LHCN-M2 (cell line): ENCODE measurements at places on chromosomes 5 and 9. TPM values are rescaled to one million over a fixed set of nuclear protein-coding genes. Genes with fewer than 3 reads are reported as not detected.

NDUFAF2 gene
- total RNA-seq: 35.0 and 36.5 TPM in 2 replicates

DNA sequence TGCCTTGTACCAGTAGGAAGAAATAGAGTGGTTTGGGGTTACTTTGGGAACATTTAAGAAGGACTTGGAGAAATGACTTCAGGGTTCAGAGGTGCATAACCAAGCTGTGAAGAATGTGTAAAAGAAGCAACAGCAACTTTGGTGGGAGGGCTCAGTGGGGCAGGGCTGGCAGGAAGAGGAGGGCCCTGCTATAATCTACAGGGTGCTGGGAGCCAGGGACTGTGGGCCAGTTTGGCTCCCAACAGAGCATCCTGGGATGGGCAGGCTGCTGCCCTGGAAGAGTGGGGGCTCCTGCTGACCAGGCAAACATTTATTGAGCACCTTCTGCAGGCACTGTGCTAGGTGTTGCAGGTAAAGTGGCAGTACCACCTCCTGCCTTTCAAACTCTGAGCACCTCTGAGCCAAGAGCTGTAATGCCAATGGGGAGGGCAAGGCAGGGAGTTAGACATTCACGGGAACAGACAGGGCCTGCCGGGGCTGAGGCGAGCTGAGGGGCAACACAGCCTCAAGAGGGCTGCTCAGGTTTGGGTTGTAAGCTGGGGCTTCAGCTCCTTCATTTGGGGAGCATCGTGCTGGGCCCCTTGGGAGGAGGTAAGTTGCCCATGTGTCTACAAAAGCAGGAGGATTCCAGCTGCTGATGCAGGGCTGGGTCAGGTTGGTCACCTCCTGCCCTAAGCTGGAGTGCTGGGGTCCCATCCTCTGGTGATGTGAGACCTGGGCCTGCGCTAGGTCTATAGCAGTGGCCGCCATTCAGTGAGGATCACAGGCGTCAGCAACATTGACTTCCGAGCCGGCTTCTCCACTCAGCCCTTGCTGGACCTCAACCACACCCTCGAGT is 30.6 kb downstream of the HMCN2 start:
- no peak for DNase-seq

DNA sequence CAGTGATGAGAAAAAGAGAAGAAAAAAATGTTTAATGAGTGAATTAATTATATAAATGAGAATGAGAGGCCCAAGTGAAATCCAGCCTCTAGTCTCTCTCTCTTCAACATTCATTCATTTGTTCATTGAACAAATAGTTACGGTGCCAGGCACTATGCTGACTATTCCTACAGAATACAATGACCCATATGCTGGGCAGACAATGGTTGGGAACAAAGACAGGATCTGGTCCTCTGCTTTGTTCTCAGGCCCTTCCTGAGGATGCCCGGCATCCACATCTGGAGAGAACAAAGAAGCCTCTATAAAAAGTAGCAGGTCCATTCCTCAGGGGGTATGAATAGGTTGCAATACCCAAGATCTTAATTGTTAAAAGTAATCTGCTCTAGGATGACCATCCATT is 6.9 kb downstream of the ADAM19 start:
- no peak for DNase-seq

- no peak for DNase-seq
Observed at GRCh38 chr5:136043968-136044610, 15.3 kb downstream of the TGFBI start.

EIF4E1B gene
- not detected in 2 replicates for total RNA-seq

GRCh38 chr9:36030871-36031270 is 5.8 kb upstream of the RECK start:
- DNase-seq: no peak

DNA sequence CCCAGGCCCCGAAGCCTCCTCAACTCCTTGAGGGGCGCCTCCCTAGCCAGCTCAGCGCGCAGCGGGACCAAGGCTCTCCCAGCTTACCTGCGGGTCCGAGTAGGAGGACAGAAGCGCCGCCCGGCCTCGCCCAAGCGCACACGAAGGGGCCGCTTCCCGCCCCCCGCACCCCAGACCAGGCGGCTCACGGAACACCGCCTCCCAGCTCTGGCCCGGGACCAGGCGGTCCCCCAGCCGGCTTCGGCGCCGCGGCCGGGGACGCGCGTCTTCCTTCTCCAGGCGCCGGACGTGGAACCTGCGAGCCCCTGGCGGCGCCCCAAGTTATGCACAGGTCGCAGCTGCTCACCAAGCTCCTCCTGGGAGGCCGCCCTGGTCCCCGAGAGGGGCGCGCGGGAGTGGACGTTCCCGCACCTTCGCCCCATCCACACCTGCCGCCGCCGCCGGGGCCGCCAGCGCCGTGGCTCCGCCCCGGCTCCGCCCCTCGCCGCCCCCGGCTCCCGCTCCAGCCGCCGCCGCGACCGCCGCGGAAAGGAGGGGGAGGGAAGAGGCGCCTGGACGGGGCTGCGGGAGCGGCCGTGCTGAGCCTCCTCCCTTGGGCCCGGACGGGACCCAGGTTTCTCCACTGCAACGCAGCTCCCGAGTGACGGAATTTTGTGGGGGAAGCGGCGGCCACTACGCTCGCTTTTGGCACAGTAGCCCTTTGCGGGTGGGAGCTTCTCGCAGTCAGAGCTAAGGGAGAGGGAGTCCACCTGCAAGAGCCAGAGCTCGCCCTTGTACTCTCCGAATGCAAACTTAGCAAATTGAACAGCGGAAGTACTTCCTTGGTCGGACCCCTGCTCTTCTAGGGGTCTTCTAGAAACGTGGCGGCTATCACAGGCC is 77.5 kb upstream of the IFNE start:
- peak; percentile 58 for DNase-seq

DNA sequence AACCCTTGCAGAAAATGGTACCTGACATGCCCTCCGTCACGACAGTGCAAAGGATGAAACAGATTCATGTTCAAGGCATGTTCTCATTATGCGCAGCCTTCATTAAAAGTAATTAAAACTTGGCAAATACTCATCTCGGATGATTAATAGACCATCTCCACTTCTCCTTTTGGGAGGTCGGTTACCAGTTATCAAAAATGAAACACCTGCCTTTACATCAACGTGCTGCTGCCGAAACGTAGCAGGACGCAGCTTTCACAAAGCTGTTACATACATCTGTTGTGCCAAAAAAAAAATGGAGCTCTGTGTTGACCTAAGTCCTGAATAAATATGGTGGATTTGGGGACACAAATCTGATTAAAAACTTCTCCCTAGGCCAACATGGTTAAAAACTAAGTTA is 75.7 kb downstream of the PTCH1 start:
- no peak for DNase-seq

- peak; percentile 53 for DNase-seq
Observed at GRCh38 chr5:139137697-139138096, 60.5 kb downstream of the SIL1 start.

- DNase-seq: no peak
Observed at GRCh38 chr5:40774623-40775022, 18.9 kb upstream of the TTC33 start.

DNA sequence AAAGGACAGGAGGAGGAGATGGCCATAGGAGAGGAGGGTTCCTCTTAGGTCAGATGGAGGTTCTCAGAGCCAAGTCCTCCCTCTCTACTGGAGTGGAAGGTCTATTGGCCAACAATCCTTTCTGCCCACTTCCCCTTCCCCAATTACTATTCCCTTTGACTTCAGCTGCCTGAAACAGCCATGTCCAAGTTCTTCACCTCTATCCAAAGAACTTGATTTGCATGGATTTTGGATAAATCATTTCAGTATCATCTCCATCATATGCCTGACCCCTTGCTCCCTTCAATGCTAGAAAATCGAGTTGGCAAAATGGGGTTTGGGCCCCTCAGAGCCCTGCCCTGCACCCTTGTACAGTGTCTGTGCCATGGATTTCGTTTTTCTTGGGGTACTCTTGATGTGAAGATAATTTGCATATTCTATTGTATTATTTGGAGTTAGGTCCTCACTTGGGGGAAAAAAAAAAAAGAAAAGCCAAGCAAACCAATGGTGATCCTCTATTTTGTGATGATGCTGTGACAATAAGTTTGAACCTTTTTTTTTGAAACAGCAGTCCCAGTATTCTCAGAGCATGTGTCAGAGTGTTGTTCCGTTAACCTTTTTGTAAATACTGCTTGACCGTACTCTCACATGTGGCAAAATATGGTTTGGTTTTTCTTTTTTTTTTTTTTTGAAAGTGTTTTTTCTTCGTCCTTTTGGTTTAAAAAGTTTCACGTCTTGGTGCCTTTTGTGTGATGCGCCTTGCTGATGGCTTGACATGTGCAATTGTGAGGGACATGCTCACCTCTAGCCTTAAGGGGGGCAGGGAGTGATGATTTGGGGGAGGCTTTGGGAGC is 3.1 kb downstream of the EGR1 start:
- DNase-seq: no peak

DNA sequence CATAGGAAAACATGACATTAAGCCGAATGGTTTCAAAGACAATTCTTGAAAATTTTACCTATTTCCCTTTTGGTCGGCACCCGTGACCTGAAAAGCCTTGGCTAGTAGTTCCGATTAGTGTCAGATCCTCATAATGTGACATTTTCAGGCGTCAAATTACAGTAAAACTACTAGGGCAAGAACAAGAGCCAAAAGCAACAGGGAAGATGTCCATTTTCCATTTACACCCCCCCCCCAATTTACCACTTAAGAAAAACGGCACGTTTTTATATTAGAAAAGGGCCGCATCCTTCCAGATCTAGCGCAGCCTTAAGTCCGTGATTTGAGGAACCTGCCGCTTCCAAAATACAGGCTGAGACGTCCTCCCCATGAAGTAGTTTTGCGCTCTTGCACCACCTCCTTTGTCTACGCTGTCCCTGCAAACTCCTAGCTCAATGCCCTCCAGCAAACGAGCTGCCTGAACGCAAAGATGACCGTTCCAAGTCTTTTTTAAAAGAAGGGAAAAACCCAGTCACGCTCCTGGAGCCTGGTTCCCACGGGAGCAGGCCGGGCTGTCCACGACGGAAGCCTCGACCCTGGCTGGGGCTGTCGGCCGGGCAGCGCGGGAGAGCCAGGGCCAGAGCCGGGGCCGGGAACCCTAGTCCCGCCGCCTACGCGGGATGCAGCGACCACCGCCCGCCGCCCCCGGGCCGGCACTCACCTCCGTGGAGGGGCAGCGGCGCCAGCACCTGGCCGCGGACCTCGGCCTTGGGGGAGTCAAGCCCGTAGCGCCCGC is 616 bp downstream of the RNF130 start:
- DNase-seq: peak; percentile 45

GRCh38 chr5:169550227-169550626 is 33.3 kb upstream of the SPDL1 start:
- no peak for DNase-seq

GRCh38 chr5:177588413-177588909 is 3.5 kb upstream of the TMED9 start:
- no peak for DNase-seq

STING1 gene
- 79.2 and 92.7 TPM in 2 replicates for total RNA-seq

PCDHB4 gene
- total RNA-seq: 1.8 and 1.9 TPM in 2 replicates

SLC4A9 gene
- total RNA-seq: not detected in 2 replicates

DNA sequence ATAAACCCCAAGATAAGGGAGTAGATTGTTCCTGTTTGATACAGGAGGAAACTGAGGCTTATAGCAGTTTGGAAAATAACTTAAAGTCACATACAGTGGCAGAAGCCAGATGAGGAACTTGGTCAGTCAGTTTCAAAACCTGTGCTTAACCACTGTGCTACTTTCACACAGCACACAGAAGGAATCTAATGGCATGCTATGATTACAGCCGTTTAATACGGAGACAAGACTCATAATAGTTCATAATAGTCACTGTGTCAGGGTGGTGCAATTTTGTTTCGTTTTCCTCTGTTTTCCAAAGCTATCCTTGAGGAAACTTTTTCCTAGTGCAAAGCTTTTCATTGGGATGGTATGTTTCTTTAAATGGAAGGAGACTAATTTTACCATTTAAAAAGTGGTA is 112.3 kb downstream of the GCNT1 start:
- DNase-seq: no peak

RANBP6 gene
- 32.3 and 42.4 TPM in 2 replicates for total RNA-seq

GRCh38 chr9:4984171-4984620 is 876 bp upstream of the JAK2 start:
- DNase-seq: no peak

LRRC19 gene
- not detected in 2 replicates for total RNA-seq

PTGDS gene
- total RNA-seq: 2.0 TPM in 1 of 2 replicates, not detected in the other

- no peak for DNase-seq
Observed at GRCh38 chr9:21741151-21741550, 61.3 kb upstream of the MTAP start.

DNA sequence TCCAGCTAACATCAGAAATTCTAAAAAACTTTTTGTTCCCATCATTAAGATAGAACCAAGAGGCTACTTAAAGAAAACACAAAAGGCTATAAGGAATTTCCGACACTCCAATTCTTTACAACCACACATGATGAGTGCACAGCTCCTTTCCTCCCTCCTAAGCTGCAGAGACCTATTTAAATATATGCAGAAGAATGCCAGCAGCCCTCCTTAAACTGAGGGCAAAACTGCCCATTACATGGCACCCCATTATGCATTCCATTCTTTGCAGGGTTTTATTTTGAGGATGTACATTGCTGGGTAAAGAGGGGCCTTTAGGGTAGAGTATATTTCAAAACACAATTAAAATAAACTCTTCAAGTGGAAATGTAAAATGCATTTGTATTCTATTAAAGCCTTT is 502.9 kb downstream of the RASEF start:
- no peak for DNase-seq

FAM153A gene
- not detected in 2 replicates for total RNA-seq

- peak; percentile 58 for DNase-seq
Observed at GRCh38 chr5:73763300-73764032, 137.5 kb downstream of the ARHGEF28 start.

- DNase-seq: no peak
Observed at GRCh38 chr9:129319938-129320481, 141.9 kb upstream of the IER5L start.

GRCh38 chr9:89659891-89660685 is 55.3 kb downstream of the GADD45G start:
- no peak for DNase-seq

GRCh38 chr5:34529581-34530331 is 126.4 kb upstream of the RAI14 start:
- no peak for DNase-seq

DNA sequence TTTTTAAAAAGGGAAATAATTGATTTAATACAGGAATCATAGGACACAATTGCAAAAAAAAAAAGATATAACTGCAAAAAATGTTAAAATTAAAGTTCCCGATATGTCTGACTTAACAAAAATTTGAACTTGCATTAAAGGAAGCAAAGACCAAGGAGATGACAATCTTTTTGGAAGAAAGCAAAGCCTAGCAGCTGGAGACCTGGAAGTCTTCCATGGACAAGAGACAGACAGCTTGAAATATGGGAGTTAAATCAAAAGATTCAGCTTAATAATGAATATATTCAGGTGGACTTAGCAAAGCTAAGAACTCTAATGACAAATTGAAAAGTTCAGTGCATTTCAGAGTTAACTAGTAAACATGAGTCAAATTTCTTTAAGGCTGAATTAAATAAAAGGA is 568.7 kb upstream of the RGMB start:
- no peak for DNase-seq
